CD4-positive, alpha-beta T cell treated with Interleukin-15 for 4 hours (primary cell): ENCODE measurements at places on chromosomes 1 and 21.
A peak's percentile ranks its signal among the peaks of the same experiment; 100 is the strongest.

DNA sequence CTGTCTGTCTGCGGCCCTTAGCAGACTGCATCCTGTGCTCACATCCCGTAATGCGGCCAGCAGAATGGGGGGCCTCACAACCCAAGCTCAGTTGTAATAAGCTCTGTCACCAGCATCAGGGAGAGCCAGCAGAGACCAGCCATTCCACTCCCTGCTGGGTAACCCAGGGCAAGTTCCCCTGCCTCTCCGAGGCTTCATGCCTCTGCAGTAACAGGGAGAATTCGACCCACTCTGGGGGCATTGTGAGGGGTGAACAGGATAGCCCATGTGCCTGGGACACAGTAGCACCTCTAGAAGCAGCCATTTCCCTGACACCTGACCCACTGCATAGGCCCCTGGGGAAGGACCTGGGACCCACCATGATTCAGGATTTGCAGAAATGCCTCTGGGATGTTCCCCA is 461.2 kb downstream of the MATN1 start:
- no peak for DNase-seq

DNA sequence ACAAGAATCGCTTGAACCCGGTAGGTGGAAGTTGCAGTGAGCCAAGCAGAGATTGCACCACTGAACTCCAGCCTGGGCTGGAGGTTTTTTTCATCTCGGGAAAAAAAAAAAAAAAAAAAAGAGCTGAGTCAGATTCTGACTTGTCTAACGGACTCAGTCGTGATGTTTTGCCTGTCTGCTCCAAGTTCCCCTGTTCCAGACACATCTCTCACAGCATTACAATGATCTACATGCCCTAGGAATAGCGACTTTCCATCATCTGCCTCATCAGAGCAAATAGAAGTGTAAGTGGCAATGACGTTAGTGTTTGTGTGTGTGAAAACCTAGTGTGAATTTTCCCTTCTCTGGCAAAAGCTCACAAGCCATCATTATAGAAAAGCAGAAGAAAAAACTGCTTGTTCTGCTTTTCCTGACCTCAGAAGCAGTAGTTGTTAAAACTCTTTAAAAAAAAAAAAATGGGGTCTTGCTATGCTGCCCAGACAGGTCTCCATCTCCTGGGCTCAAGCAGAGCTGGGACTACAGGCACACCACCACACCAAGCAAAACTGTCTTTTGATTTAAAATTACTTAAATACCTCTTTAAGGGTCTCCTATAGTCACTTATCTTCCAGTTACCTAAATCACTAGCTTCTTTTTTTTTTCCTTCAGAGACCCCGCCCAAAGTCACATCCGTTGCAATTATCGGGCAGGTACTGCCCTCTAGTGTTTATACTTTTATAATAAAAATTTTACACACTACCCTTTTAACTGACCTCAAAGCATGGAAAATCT is 37.3 kb downstream of the PLEKHO1 start:
- peak; percentile 48 for DNase-seq

DNA sequence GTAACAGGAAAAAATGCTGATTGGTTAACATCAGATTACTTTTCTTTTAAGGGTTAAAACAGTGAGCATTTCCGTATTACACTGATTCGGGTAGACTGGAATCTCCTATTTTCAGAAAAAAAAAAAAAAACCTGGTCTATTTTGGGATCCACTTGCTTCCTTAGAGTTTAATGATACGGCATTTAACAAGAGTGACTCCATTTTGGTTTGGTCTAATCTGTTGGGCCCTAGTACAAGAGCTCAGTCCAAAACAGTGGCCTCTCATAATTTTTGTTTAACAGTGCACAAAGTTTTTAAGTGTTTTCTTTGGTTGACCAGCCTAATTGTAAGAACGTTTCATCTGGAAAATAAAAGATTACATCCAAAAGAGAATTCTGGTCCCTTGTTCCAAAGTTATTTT is 120.2 kb downstream of the NRDC start:
- no peak for DNase-seq

DNA sequence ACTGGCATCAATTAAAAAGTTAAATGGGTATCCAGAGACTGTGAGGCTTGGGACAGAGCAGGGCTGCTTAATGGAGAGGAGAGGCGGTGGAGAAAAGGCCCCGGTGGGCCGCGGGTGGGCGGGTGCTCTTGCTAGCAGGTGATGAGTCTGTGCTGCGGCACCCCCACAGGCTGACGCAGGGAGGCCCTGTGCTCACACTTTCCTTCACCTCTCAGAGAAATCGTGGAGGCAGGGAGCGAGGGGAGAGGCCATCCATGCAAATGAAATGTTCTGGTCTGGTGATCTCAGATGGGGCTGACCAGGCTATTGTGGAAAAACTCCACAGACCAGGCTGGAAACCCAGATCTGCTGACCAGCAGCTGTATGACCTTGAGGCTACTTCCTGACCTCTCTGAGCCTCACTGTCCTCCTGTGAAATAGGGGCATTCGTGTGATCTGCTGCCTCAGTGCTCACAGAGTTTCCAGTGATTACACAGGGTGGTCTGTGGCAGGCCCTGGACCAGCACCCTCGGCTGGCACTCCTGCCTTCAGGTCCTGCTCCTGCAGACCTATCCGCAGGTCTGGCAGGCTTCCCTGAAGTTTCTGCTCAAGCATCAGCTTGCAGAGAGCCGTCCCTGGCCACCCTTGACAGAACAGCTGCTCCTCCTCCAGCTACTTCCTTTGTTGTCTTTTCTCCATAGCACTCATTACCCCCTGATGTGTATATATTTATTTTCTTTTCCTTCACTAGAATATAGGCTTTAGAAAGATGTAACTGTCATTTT is 89.2 kb downstream of the BEND5 start:
- no peak for DNase-seq
